ENCODE measurements at places on chromosomes 16 and 17. TPM values are rescaled to one million over a fixed set of nuclear protein-coding genes. Genes with fewer than 3 reads are reported as not detected.

GRCh38 chr17:75371339-75371738 is 34.1 kb downstream of the GRB2 start:
- DNase-seq, result no peak

The ARHGAP23 gene
- total RNA-seq, result 391 TPM

DNA sequence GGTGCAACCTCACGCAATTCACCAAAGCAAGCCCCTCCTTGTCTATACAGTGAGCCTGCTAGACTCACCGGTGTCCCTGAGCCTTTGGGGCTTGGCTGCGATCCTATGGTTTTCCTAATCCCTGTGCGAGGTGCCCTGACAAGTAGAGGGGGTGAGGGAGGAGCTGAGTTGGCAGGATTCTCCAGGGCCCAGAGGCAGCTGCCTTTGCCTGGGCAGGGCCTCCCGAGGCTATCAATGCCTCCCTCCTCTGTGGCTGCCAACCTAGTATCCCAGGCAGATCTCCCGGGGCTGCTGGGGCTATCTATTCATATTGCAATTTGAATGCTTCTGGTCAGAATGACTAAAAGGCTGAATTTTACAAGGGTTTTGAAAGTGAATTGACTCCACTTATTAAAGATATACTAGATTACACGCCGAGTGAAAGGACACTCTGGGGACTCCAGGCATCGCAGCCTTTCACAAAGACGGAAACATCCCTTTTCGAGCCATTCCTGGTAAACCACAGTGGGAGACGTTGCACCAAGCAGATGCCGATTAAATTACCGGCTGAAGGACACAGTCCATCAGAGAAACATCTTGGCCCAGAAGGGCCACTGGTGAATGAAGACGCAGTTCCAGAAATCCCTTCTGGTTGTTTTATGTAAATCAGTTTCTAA is 11.3 kb upstream of the PITPNM3 start:
- no peak for DNase-seq

DNA sequence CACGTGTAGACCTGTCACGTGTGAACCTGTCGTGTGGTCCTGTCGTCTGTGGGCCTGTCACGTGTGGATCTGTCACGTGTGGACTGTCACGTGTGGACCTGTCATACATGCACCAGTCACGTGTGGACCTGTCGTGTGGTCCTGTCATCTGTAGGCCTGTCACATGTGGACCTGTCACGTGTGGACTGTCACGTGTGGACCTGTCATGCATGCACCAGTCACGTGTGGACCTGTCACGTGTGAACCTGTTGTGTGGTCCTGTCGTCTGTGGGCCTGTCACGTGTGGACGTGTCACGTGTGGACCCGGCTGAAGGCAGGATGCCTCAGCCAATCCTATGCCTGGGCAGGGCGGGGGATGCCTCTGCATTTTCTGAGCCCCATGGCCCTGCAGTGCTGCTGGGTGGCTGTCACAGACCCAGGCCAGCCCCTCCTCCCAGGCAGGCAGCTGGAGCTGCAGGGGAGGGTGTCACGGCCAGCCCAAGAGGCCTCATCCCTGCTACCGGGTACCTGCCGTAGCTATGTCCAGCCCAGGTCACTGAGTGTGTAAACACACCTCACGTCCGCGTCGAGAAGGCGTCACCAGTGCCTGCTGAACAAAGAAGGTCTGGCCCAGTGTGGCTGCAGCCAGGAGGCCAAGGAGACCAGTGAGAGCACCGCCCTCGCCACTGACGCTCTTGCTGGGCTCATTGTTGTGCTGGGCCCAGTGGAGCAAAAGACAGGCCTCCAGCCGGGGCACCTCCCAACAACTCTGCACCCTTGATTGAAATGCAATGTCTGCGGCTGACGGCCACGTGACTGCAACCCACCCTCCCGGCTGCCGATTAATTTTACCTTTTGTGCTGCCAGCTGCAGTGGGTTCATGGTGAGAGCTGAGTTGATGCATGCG is 18.6 kb upstream of the ACSF3 start:
- no peak for DNase-seq

GRCh38 chr16:84279881-84280280 is 14.8 kb upstream of the WFDC1 start:
- no peak for DNase-seq

DNA sequence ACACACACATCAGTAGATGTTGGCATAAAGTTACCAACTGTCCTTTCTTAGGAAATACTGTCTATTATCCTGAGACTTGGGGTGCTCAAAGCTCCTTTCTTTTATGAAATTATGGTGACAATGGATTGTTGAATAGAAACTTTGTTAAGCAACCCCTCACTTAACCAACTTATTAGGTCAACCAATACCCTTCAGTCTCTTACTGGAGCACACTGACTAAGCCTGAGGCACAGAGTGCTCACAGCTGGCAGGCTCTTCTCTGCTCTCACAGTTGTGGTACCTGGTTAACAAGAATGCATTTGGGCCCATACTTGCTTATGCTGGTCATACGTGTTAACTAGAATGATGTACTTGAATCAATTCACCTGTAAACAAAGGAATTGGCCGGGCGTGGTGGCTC is 24.8 kb downstream of the CD300LF start:
- no peak for DNase-seq

DNA sequence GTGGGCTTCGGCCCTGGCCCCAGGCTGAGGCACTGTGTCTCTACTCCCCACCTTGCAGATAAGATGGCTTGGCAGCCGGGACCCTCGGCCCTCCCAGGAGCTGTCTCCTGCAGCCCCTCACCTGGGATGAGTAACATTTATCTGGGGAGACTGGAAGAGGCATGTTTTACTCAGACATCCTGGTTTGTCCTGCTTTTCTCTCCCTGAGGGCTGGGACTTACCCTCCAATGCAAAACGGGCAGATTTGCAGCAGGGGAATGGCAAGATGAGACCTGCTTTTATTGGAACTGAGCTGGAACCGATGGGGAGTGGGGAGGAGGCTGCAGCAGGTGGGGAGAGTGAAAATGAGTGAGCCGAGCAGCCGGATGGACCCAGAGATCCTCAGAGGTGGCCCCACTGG is 27.3 kb upstream of the UBE2G1 start:
- DNase-seq, result no peak

All from HT-29 (cell line).